Glutamatergic neuron (in vitro differentiated cells): ENCODE measurements at places on chromosomes 12 and 14. TPM values are rescaled to one million over a fixed set of nuclear protein-coding genes. Genes with fewer than 3 reads are reported as not detected.

GRCh38 chr14:90109858-90110257, 48.1 kb downstream of the KCNK13 start:
- no peaks in the 10 kb centered on the region for H3K27me3 ChIP-seq
- H3K4me3 ChIP-seq: no peak overlapping the region
- H3K4me1 ChIP-seq: no peaks in the 10 kb centered on the region
- H3K27ac ChIP-seq: no peak overlapping the region

DNA sequence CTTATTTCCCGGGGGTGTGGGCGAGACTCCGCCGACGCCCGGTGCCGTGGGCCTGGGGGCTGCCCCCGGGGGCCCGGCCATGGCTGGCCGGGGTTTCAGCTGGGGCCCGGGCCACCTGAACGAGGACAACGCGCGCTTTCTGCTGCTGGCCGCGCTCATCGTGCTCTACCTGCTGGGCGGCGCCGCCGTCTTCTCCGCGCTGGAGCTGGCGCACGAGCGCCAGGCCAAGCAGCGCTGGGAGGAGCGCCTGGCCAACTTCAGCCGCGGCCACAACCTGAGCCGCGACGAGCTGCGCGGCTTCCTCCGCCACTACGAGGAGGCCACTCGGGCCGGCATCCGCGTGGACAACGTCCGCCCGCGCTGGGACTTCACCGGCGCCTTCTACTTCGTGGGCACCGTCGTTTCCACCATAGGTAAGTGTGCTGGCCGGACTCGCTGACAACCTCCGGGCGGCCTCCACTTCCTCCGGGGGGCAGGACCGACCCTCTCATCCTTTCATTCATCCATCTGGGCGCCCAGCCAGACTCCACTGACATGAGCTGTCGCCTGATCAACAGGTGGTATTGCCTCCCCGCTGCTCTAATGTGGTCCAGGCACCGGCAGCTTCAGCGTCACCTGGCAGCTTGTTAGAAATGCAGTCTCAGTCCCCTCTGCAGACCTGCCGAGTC, 467 bp downstream of the KCNK13 start:
- peaks cover 16% of the 10 kb centered on the region for H3K36me3 ChIP-seq
- no peak overlapping the region for H3K27ac ChIP-seq
- peak; percentile 25 for DNase-seq
- peaks cover 23% of the 10 kb centered on the region for H3K27me3 ChIP-seq
- peaks cover 4% of the 10 kb centered on the region for H3K4me1 ChIP-seq
- peak overlapping the region; percentile 88 for H3K4me3 ChIP-seq

DNA sequence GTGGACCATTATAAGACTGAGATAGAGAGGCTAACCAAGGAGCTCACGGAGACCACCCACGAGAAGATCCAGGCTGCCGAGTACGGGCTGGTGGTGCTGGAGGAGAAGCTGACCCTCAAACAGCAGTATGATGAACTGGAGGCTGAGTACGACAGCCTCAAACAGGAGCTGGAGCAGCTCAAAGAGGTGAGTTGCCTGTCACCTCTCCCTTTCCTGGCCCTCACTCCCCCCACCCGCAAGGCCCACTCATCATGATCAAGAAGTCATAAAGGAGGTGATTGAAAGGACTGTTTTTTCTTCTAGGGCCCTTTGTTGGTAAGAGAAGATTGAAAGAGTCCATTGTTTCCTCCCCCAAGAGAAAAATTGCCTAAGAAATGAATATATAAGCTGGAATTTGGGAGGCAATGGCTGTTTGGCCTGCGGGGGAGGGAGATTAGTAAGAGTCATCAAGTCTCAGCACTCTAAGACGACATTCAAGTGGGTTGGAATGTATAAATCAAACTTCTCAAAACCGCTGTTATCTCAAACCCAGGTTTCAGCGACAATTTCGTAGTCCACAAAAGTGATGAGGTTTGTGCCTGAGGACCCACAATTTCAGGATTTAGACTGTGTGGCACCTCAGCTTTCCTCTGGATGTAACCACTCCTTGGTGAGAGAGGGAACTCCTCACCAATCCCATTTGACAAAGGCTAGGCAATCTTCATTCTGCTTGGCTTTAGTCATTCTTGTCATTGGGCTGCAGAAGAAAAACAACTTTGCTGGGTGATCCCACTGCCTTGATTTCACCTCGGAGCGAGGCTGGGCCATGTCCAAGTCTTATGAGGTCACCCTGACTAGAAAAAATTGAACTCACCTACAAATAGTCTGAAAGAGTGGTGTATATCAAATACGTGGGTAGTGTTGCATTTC, 966 bp downstream of the BICD1 start:
- peaks cover 17% of the 10 kb centered on the region for H3K36me3 ChIP-seq
- DNase-seq: no peak
- H3K27ac ChIP-seq: peak overlapping the region; percentile 99
- peak overlapping the region; percentile 98 for H3K4me3 ChIP-seq
- H3K27me3 ChIP-seq: peaks cover 18% of the 10 kb centered on the region

GRCh38 chr12:59452259-59452658, 143.6 kb upstream of the SLC16A7 start:
- peak overlapping the region; percentile 37 for H3K4me3 ChIP-seq
- no peak for DNase-seq
- H3K36me3 ChIP-seq: no peaks in the 10 kb centered on the region
- no peaks in the 10 kb centered on the region for H3K27me3 ChIP-seq
- H3K27ac ChIP-seq: peak overlapping the region; percentile 93

DNA sequence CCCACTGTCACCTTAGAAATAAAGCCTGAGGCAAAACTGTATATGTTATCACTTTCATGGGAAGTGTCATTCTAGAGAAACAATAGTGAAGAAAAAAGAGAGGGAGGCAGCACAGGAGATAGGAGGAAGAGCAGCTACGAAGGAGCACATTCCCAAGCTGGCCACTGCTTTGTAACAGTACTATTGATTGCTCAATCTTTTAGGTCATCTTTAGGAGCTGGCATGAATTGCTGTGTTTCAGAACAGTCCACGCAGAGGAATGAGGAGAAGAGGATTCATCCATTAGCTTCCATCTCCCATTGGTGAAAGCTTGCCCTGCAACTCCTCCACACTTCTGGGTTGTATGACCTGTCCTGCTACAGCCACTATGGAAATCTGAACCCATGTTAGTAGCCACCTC, 372.5 kb upstream of the DDHD1 start:
- no peaks in the 10 kb centered on the region for H3K36me3 ChIP-seq
- H3K27me3 ChIP-seq: peaks cover 1% of the 10 kb centered on the region
- H3K4me3 ChIP-seq: no peak overlapping the region
- no peak overlapping the region for H3K27ac ChIP-seq
- DNase-seq: no peak

DNA sequence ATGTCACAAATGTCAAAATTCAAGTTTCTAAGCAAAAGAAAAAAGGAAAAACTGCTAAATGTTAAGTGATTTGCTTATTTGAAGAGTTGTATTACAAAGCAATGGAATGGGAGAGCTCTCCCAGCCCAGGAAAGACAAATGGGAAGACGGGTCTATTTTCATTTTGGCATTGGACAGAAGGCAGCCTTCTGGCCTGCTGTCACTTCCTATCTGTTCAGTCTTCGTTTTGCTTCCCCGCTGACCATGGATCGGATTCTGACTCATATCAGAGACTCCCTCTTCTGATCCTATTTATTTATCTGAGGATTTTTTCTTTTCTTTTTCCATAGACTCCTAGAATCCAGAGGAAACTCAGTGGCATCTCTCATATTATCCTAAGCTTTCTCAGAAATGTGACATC, 634.9 kb downstream of the DIO2 start:
- no peaks in the 10 kb centered on the region for H3K36me3 ChIP-seq
- H3K27ac ChIP-seq: no peak overlapping the region
- H3K4me1 ChIP-seq: peaks cover 22% of the 10 kb centered on the region

- peak within 1 kb of the TSS; percentile 99 for H3K4me3 ChIP-seq
- DNase-seq: peak; percentile 82
- peaks cover 12% of the 10 kb centered on the region for H3K27me3 ChIP-seq
- H3K27ac ChIP-seq: peak within 1 kb of the TSS; percentile 99
- H3K4me1 ChIP-seq: peaks cover 17% of the 10 kb centered on the region
Measured at GRCh38 chr12:109998904-109999648, at the start of gene ANKRD13A. Gene ANKRD13A (plus strand): TSS chr12:109999430. CDS start chr12:109999689, 259 bp downstream.

DNA sequence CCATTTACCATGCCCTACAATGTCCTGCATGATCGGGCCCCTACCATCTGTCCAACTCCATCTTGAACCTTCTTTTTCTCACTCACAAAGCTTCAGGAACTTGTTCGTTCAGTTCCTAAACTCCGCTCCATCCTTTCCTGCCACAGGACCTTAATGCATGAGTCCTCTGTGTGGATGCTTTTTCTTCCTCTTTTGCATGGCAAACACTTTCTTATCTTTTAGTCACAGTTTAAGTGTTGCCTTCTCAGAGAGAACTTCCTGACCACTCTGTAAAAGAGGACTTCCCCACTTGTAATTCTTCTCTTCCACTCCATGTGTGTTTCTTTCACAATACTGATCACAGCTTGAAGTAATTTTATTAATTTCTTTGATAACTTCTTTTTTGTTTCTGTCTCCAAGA, 54.4 kb upstream of the ETV6 start:
- H3K4me1 ChIP-seq: no peaks in the 10 kb centered on the region
- H3K36me3 ChIP-seq: no peaks in the 10 kb centered on the region
- no peak overlapping the region for H3K27ac ChIP-seq
- no peak for DNase-seq
- H3K27me3 ChIP-seq: peaks cover 2% of the 10 kb centered on the region

DNA sequence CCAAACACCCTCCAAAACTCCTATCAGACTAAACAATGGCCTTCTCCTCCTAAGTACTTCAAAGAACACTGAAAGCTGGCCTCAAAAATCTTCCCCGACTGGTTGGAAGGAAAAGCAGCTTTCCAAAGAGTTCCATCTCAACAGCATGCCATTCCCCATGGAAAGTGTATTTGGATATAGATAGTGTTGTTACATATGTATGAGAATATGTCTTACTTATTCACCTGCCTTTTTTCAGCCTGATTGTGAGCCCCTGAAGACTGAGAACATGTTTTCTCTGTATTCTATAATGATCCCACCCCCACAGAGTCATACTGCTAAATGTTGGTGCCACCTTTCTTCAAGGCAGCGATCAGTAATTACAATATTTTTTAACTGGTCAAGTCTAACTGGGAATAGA, 185.4 kb upstream of the G2E3 start:
- no peaks in the 10 kb centered on the region for H3K36me3 ChIP-seq
- H3K27me3 ChIP-seq: no peaks in the 10 kb centered on the region
- H3K4me3 ChIP-seq: no peak overlapping the region
- no peak for DNase-seq

DNA sequence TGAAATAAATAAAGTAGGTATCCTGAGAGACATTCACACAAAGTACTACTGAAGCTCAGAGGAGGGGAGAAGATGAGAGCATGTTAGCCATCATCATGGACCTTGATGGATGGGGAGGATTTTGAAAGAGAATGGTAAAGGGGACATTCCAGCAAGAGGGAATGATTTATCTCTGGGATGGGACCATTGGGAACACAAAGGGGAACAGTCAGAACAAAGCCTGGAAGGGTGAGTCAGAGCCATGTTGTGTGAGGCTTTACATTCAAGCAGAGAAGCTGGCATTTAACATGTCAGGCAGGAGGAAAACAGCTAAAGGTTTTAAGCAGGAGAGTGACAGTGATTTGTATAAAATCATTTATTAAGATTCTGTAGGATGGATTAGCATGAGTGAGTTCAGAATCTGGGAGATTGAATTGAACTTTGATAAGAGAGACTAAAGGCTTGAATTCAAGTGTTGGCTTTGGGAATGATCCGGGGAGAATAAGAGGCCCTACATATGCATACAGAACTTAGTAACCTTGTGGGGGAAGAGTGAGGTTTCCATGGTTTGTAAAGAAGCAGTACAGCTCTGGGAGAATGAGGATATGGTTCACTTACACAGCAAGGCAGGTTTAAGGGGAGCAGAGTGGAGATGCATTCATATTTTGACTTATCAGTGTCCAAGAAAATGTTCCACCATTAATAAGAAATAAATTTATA, 174.4 kb downstream of the SYT10 start:
- no peak overlapping the region for H3K4me3 ChIP-seq
- DNase-seq: no peak
- H3K27me3 ChIP-seq: no peaks in the 10 kb centered on the region
- H3K4me1 ChIP-seq: no peaks in the 10 kb centered on the region
- no peaks in the 10 kb centered on the region for H3K36me3 ChIP-seq

- no peak overlapping the region for H3K4me3 ChIP-seq
- no peak for DNase-seq
- peaks cover 3% of the 10 kb centered on the region for H3K27me3 ChIP-seq
- H3K36me3 ChIP-seq: peaks cover 13% of the 10 kb centered on the region
Measured at GRCh38 chr12:79227091-79227490, 362.5 kb downstream of the SYT1 start.

DNA sequence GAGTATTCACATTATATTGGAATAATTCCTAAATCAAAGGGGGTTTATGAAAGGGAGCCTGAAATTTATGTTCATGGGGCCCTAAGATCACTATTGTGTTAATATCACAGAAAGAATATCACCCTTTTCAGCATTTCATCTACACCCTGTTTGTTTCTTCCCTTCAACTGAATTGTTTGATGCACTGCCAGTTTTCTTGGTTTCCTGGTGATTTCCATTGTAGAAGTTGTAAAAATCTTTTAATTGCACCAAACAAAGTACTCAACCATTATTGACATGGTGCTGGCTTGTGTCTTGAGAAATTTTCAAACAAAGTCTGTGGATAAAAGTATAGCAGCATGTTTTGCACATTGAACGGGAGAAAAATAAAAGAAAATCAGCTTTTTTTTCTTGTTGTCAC, 154.8 kb upstream of the PRKD1 start:
- H3K36me3 ChIP-seq: no peaks in the 10 kb centered on the region
- H3K27me3 ChIP-seq: no peaks in the 10 kb centered on the region
- DNase-seq: no peak
- no peak overlapping the region for H3K4me3 ChIP-seq
- H3K27ac ChIP-seq: no peak overlapping the region

- peaks cover 6% of the 10 kb centered on the region for H3K36me3 ChIP-seq
- H3K27me3 ChIP-seq: peaks cover 4% of the 10 kb centered on the region
- H3K27ac ChIP-seq: no peak within 1 kb of the TSS
Measured at GRCh38 chr12:50103767-50104321, at the start of gene GPD1. Gene GPD1 (plus strand): TSS chr12:50104008. CDS start chr12:50104051, 43 bp downstream.

DNA sequence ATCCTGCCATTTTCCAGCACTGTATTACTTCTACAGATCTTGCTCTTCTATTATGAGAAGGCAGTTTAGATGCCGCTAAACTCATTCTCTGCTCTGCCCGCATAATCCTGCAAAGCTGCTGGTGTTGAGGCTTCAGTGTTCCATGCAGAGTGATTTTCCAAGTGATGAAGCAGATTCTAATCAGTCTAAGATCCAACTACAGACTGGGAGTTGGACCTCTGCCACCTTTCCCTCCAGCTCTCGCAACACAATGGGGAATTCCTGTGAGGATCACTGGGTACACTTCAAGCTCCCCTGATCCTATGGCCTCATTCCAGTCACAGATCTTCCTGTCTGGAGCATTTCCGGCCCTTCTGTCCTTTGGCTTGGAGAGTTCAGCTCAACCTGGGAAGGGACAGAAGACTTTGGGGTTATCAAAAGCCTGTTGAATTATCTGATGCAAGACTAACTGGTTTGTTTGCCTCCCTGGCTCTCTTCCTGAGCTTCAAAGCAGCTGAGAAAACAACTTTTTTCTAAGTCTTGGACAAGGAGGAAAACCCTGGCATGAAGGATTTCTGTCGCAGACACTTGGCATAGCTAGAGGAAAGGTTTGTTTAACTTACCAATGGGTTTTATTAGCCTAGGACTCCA, 333.9 kb downstream of the ZFP36L1 start:
- DNase-seq: no peak
- peaks cover 2% of the 10 kb centered on the region for H3K4me1 ChIP-seq
- H3K36me3 ChIP-seq: no peaks in the 10 kb centered on the region
- H3K27ac ChIP-seq: no peak overlapping the region

Gene KRT4
- not detected for total RNA-seq

Gene GALNT9
- total RNA-seq: 13.7 TPM

Gene OR4N5
- not detected for total RNA-seq

Gene C12orf57
- 184 TPM for total RNA-seq

Gene CAMKK2
- total RNA-seq: 50.2 TPM

Gene PTGDR
- not detected for total RNA-seq

Gene GPR33
- not detected for total RNA-seq

Gene KLHL33
- total RNA-seq: 0.15 TPM

Gene ZC2HC1C
- 3.2 TPM for total RNA-seq
